Glutamatergic neuron (in vitro differentiated cells): ENCODE measurements at places on chromosomes 3 and 15. TPM values are rescaled to one million over a fixed set of nuclear protein-coding genes. Genes with fewer than 3 reads are reported as not detected.

RAB6B gene
- total RNA-seq = 222 TPM

SOX2 gene
- 23.5 TPM for total RNA-seq

SCAANT1 gene
- total RNA-seq = not detected

WNT7A gene
- not detected for total RNA-seq

KCNAB1 gene
- 16.5 TPM for total RNA-seq

SLC51A gene
- not detected for total RNA-seq

HDC gene
- total RNA-seq = not detected

ACTC1 gene
- total RNA-seq = 19.6 TPM

NR1I2 gene
- total RNA-seq = not detected

CTDSPL gene
- 6.6 TPM for total RNA-seq

TPRG1 gene
- total RNA-seq = 1.3 TPM

PRRT3 gene
- total RNA-seq = 8.9 TPM

DAZL gene
- total RNA-seq = 0.51 TPM

SPTSSB gene
- 1.9 TPM for total RNA-seq

TLR9 gene
- 0.37 TPM for total RNA-seq

WDR72 gene
- 1.1 TPM for total RNA-seq

TRH gene
- 1.7 TPM for total RNA-seq

KLHL40 gene
- 0.44 TPM for total RNA-seq

C2CD4B gene
- total RNA-seq = not detected

EFCC1 gene
- not detected for total RNA-seq

SLMAP gene
- total RNA-seq = 52.0 TPM

HRG gene
- not detected for total RNA-seq

CCR9 gene
- total RNA-seq = not detected

BUB1B gene
- total RNA-seq = 16.5 TPM

XIRP1 gene
- total RNA-seq = 0.34 TPM

ECE2 gene
- 1.6 TPM for total RNA-seq

AGTR1 gene
- total RNA-seq = not detected

MESP2 gene
- not detected for total RNA-seq

ZNF609 gene
- 80.5 TPM for total RNA-seq

RYK gene
- total RNA-seq = 33.6 TPM

AADACL2 gene
- total RNA-seq = not detected

ROBO2 gene
- 330 TPM for total RNA-seq

SLC24A5 gene
- total RNA-seq = not detected

PDZRN3 gene
- total RNA-seq = 21.9 TPM

MUC4 gene
- total RNA-seq = 2.5 TPM

C3orf70 gene
- 44.5 TPM for total RNA-seq

C3orf20 gene
- total RNA-seq = not detected

SCN11A gene
- 0.78 TPM for total RNA-seq

MYEF2 gene
- 245 TPM for total RNA-seq

NKIRAS1 gene
- total RNA-seq = 12.6 TPM

IL5RA gene
- not detected for total RNA-seq

EIF2B5 gene
- total RNA-seq = 41.6 TPM

GABRB3 gene
- total RNA-seq = 287 TPM
